HEK293T (cell line): ENCODE measurements at places on chromosomes 1 and 21.

GRCh38 chr1:8411803-8412182 is 93.9 kb downstream of the SLC45A1 start:
- no peak for DNase-seq

GRCh38 chr1:3435666-3436065 is 18.8 kb upstream of the ARHGEF16 start:
- no peak for DNase-seq

GRCh38 chr1:161139766-161140165 is 7.3 kb upstream of the DEDD start:
- peak; percentile 55 for DNase-seq

- no peak for DNase-seq
Measured at GRCh38 chr1:63918418-63918945, 144.7 kb downstream of the ROR1 start.

GRCh38 chr1:17403081-17403480 is 31.1 kb downstream of the PADI6 start:
- no peak for DNase-seq

GRCh38 chr1:225754940-225755641 is 22.5 kb upstream of the SRP9 start:
- no peak for DNase-seq

- DNase-seq: no peak
Measured at GRCh38 chr1:171772312-171772711, 9.1 kb upstream of the METTL13 start.

GRCh38 chr1:21188235-21188634 is 11.5 kb upstream of the EIF4G3 start:
- DNase-seq: no peak

DNA sequence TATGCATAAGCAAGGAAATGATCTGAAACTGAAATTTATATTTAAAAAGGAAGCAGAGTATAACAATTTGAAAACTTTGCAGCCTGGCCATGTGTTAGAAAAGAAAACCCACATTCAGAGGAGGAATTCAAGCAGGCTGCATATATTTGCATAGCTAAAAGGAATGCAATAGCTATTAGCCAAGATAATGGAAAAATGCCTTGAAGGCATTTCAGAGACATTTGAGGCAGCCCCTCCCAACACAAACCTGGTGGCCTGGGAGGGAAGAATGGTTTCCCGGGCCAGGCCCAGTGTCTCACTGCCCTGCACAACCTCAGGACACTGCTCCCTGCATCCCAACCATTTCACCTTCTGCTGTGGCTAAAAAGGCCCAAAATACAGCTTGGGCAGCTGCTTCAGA is 136.8 kb downstream of the TYW3 start:
- no peak for DNase-seq

DNA sequence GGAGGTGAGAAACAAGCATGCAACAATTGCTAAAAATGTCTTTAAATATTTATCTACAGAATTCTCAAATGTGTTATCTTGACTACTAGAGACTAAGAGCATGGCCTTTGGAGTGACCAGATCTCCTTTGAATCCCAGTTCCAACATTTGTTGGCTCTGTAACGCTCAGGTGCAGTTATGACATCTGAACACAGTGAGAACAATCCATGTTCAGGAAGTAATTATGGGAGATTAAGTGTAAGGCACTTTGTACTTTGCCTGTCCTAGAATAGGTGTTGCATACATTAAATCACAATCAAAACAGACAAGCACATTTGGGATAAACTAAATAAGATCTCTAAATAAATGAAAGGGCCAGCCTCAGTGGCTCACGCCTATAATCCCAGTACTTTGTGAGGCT is 454.5 kb downstream of the SMYD3 start:
- DNase-seq: no peak

DNA sequence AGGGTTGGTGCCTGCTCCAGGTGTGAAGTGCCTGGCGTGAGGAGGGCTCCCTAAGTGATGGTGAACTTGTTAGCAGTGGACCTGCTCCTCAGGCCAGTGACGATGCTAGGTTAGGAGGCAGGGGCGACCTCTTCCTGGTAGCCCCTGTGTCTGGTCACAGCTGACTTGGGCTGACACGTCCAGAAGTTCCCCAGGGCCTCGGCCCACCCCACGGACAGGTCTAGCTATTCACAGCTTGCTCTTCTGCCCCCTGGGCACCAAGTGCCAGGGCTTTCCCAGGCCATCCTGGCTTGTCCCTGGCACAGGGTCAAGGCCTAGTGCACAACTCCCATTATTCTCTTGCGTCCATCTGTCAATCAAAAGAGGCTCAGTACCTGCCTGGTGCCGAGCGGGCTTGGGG is 10.9 kb upstream of the C1orf167 start:
- no peak for DNase-seq

DNA sequence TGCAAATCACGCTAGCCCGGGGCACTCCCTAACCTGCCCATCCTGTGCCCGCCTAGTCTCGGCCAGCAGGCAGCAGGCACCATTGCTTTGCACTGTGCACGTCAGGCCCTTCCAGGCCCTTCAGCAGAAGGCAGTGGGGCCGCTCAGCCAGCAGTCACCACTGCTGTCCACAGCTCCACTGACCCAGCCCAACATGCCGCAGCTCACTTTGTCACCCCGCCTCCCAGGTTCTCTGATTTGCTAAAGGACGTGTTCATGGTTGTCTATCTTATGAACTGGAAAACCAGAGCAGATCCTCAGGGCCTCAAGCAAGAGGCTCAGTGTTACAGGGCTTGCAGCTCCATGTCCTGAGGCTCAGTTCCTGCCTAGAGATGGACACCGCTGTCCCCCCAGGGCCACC is 14.2 kb upstream of the SPOCD1 start:
- no peak for DNase-seq

DNA sequence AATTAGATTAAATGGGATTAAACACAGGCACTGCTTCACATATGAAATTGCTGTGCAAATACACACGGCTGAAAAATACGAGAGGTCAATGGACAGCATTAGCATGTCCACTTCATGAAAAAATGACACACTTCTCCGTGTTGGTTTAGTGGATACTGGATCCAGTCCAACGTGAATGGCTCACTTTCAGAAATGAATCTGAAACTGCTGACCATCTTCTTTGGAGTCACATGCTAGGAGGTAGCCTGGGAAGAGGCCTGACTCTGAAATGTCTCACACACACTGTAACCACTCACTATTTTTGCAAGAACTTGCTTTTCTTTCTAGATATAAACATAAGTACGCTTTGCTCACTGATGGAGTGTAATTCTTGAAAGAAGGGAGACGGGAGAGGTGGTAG is 127.3 kb downstream of the HLCS start:
- no peak for DNase-seq

DNA sequence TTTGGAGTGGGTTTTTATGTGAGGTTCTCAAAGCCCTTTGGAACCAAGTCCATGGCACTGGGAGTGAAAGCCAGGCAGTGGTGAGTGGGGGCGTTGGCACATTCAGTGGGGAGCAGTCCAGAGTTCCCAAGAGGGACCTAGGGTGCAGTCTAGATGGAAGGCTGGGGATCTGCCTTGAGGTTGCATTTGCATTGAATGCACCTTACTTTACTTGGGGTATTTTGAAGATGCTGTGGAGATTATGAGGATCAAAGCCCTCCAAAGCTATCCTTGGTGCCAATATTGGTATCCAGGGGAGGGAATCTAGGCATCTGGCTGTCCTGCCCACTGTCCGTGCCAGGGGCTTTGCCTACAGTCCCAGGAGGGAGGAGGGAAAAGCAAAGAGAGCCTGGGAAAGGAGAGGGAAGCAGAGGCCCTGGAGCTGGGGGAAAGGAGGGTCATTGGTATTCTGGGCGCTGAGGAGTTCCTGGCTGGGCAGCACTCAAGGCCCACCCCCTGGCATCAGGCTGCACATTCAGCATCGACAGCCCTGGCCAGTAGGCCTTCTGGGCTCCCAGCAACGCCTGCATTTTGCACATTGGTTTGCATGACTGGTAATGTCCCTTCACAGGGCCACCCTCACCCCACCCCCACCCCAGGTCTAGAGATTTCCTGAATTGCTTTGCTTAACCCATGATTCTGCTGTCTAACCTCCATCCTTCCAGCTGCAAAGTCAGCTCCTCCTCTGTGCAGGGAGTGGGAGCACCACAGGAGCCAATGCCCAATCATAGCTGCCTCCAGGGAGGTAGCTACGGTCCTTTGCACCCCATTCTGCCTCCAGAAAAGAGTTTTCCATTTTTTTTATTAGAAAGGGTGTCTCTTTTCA is 843 bp upstream of the BCAN start:
- no peak for DNase-seq

GRCh38 chr1:241323514-241324195 is 33.4 kb downstream of the RGS7 start:
- DNase-seq: peak; percentile 61

GRCh38 chr21:34372321-34372720 is 3.0 kb upstream of the SMIM11 start:
- no peak for DNase-seq

GRCh38 chr1:23483321-23484252 is at the start of gene ASAP3:
TSS of gene ASAP3 (minus strand) at chr1:23484179. CDS start at chr1:23484133, 46 bp downstream.
- DNase-seq: no peak

GRCh38 chr1:70504176-70504820 is 93.2 kb downstream of the CTH start:
- no peak for DNase-seq

DNA sequence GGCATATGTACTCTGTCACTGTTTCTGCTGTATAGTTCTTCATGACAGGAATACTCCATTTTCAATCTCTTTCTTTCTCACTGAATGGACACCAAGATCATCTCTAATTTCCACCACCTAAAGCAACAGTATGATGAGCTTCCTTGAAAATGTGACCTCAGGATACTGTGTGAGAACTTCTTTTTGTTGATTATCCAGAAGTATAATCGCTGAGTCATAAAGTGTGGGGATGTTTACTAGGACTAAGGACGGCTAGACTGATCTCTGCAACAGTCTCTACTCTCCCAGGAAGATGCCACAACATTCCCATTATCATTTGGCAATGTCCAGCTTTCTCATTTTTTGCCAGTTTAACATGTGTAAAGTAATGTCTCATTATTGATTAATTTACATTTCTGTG is 70.3 kb downstream of the TNFSF18 start:
- no peak for DNase-seq

DNA sequence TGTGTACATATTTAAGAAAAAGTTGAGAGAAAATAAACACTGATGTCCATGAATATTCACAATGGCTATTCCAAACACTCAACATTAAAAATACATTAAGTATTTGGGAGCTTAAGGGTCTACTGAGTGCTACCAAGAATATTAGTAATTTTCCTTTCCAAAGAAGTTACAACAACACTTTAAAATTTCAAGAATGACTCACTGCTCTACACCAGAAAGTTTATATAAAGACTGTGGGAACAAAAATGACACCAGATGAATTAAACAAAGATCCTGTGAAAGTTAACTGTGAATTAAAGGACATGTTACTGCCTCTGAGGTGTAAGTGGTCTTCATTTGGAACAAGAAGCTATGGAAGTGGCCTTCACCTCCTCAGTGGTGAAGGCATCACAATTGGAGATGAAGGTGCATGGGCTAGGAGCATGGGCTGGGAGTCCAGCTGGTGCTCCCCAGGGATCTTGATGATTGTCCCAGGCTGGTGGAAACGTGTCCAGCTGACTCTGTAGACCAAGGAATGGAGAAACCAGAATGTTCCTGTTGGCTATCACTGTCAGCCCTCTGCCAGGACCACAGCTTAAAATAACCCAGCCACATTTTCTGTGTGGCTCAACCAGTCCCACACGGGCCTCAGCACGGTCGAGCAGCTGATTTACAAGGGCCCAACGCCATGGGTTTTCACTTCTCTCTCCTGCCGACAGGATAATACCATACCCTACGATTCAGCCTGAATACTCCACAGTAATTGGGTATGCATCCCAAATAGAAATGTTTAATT is 28.8 kb downstream of the TAF5L start:
- no peak for DNase-seq

DNA sequence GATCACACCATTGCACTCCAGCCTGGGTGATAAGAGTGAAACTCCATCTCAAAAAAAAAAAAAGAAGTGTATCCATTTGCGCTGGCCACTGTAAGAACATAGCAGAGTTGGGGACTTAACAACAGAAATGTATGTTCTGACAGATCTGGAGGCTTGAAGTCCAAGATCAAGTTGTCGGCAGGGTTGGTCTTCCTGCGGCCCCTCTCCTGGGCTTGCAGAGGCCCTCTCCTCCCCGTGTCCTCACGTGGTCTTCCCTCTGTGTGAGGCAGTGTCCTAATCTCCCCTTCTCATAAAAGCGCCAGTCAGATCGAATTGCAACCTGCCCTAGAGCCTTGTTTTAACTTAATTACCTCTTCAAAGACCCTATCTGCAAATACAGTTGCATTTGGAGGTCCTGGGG is 52.6 kb downstream of the MT1HL1 start:
- peak; percentile 48 for DNase-seq

DNA sequence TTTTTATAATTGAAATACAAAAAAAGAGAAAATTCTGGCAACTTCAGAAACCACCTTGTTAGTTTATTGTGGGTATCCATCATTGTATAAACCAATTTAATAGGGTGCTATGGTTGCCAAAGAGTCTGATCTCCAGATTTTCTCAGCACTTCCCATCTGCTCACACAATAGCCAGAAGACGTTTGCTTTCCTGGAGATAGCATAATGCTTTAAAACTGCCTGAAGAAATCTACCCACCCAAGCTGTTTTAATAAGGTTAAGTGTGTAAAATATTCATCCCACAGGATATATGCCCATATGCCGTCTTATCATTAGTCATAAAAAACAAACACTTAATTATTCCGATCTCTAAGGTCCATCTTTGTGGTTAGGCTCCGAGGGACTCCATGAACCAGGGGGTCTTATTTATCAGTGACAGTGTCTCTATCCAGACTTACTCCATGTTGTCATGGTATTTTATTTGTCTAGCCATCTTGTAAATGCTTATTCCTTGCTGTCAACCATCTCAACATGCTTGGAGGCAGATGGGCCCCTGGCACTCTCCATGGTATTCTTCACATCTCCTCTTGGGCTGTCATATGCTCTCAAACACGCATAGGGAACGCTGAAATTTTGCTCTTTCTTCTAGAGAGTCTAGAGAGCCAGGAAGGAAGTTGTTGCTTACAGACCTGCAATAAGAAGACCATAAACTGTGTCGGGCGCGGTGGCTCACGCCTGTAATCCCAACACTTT is 58.5 kb downstream of the MAP10 start:
- DNase-seq: no peak

- DNase-seq: peak; percentile 25
Measured at GRCh38 chr1:103250441-103250861, 142.1 kb upstream of the COL11A1 start.

DNA sequence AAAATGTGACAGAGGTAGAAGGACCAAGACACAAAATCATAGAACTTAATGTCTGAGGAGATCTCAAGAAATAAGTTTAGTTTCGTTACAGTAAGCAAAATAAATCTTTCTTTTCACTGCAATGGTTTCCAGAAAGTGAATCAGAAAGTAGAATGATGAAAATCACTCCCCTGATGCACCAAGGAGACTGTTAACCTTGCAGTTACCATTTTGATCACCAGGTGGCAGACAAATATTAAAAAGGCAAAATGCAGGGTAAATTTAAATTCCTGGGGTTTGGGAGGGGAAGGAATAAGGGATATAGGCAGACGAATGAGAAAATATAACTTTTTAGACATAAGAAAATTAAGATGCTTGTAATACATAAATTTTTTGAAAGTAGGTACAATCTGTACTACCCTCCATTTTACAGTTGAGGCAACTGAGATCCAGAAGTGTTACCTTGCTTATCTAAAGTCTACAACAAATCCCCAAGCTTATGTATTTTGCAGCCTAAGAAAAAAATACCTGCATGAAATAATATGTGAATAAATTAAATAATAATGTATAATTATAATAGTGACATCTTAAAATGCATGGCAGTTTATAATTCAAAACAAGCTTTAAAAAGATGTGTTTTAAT is 253.2 kb downstream of the CRB1 start:
- peak; percentile 38 for DNase-seq
